Inflammatory macrophage treated with lipopolysaccharide for 4 hours (primary cell): ENCODE measurements at places on chromosomes 3 and 15.

- no peak for DNase-seq
Measured at GRCh38 chr3:169669816-169670215, 6.3 kb upstream of the MECOM start.

- DNase-seq = no peak
Measured at GRCh38 chr15:83919319-83919830, 265.5 kb downstream of the ADAMTSL3 start.

DNA sequence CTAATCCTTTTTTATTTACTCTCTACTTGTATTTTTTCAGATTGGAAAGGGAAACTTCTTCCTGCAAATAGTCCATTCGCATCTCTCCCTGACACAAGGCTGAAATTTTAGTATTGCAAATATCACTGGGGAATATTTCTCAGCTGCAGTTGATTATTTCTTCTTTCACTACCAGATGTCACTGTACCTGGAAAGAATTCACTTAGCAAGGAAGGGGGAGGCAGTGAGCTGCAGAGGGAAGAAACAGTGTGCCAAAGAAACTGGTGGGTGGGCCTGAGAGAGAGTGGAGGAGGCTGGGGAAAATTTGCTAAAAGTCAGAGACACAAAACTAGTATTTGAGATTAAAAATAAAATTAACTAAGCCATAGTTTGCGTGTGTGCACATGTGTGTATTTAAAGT is 142.3 kb upstream of the STT3B start:
- DNase-seq = no peak

- no peak for DNase-seq
Measured at GRCh38 chr3:62582495-62583172, 209.3 kb upstream of the FEZF2 start.

DNA sequence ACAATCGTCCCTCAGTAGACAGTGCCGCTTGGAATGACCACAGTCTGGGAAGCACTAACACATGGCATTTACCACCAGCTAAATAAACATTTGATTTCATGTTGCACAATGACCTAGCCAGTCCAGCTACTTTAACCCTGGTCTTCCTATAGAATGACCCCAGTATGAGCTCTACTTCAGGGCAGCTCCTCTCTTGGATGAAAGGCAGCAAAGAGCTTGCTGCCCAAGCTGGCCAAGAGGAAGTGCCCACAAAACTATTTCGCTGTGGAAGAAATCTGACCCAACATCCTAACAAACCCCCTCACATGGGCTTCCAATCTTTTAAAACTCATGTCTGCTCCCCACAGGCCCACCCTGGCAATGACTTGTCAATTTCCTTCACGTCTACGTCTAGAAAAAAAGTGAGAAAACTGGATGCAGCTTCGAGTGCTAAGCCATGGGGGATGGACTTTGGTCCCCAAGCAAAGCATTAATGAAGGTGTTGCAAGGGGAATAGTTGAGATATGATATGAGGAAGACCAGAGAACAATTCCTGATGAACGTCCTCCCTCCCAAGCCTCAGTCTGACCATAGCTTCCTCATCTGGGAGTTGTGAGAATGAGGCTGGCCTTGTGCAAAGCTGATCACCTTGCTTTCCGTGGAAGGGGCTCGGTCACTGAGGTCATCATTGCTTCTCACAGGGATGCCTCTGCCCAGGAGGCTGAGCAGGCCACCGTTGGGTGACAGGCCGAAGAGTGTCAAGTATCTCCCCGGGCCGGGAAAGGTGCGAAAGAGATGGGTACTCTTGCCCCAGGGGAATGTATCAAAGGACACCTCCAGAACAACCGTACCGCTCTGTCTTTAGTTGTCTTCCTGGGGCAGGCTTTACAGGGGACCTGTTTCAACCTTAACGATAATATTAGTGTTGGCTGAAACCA is 964 bp downstream of the SLC25A20 start:
- peak; percentile 26 for DNase-seq

DNA sequence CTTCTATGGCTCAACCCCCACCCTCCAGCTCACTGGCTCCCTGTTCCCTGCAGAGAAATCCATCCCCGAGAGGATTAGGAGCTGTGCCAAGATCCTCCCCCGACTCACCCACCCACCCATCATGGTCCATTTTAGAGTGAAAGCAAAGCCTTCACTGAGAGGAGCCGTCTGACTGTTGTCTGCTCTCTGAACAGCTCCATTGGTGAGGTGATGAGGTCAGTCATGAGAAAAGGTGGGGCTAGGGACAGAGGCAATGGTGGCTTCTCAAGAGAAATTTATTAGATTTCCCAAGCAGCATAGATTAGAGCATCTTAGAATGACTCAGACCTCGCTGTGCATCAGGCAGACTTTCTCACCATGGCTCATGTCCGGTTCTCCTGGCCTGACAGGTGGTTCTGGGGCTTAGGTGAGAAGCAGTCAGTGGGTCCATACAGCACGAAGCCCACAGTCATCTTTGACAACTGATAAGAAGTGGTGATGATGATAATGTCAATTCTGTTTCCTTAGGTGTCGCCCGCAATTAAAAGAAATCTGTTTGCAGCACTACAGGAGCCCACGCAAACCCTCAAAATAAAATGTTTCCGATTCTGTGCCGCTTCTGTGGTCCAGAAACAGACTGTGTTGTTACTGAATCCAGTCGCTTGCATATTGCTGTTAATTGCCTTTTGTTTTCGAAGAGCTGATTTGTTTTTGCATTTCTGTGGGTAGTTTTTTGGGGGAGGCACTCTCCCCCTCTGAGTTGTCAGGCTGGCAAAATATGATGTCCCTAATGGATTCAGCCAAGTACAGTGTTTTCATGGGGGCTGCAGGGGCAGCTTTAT is 24.8 kb upstream of the RHO start:
- no peak for DNase-seq

DNA sequence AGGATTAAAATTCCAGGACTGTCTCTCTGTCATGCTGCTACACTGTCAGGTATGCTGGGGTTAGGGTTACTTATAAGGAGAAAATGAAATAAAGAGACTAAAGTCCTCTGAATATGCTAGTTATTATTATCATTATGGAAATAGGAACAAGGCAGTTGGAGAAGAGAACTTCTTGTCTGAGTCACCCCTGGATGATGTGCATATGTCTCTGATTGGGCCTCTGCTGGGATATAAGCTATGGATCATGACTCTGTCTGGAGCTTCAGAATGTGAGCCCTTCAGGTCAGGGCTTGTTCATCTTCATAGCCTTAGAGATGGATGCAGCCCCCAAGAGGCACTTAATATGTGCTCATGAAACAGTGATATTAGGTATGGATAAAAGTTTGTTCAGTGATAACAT is 569.6 kb downstream of the EPHB1 start:
- no peak for DNase-seq

- no peak for DNase-seq
Measured at GRCh38 chr15:61115679-61116078, 113.4 kb downstream of the RORA start.

DNA sequence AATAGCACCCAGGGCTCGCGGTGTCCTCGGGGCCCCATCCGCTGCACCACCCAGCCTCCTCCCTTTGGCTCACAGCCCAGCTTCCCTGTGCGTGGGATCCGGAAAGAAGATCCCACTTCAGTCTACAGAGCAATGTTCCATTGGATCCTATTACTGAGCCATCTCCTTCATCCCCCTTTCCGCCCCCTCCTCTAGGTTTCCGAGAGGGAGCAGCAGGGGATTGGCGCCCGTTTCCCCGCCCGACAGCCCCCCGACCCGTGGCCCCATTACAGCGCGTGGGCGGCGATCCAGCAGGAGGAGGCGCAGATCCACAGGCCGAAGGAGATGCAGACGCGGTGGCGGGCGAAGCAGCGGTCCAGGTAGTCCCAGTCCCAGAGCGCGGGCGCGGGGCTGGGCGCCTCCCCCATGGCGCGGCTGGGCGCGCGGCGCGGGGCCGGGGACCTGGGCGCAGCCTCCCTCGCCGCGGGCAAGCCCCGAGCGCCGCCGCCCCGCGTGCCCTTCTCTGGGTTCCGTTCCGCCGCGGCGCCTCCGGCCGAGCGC is 340 bp downstream of the TMEM44 start:
- peak; percentile 23 for DNase-seq

- DNase-seq = no peak
Measured at GRCh38 chr3:73433687-73434086, 191.1 kb downstream of the PDZRN3 start.

DNA sequence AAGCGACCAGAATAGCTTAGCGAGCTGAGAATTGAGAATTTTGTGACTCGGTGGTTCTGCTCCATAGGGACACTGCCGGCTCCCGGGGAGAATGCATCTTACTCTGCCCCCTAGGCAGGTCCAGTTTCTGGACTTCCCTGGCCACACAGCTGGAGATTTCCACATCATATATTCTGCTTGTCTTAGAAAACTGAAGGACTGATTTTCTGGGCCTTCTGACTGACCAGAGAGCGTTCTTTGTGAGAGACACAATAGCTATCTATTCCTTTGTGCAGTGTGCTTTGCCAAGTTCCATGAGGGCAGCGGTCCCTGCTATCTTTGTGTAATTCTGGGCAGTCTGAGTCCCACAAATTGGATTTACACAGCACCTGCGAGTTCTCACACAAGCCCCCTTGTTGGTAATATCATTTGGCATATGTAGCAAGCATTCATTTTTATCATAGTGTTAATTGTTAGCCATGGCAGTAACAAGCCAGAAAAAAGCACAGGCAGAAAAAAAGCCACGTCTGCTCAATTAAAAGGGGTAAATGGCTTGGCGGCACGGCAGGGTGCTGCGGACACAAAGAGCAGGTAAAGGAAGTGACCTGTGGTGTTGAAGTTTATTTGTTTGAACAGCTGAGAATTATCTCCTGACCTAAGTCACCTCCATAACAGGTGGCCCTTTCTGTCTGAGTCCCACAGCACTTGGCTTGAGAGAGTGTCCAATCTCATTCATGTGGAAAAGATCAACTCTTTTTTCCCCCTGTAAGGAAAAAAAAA is 688.7 kb downstream of the TUSC7 start:
- no peak for DNase-seq

DNA sequence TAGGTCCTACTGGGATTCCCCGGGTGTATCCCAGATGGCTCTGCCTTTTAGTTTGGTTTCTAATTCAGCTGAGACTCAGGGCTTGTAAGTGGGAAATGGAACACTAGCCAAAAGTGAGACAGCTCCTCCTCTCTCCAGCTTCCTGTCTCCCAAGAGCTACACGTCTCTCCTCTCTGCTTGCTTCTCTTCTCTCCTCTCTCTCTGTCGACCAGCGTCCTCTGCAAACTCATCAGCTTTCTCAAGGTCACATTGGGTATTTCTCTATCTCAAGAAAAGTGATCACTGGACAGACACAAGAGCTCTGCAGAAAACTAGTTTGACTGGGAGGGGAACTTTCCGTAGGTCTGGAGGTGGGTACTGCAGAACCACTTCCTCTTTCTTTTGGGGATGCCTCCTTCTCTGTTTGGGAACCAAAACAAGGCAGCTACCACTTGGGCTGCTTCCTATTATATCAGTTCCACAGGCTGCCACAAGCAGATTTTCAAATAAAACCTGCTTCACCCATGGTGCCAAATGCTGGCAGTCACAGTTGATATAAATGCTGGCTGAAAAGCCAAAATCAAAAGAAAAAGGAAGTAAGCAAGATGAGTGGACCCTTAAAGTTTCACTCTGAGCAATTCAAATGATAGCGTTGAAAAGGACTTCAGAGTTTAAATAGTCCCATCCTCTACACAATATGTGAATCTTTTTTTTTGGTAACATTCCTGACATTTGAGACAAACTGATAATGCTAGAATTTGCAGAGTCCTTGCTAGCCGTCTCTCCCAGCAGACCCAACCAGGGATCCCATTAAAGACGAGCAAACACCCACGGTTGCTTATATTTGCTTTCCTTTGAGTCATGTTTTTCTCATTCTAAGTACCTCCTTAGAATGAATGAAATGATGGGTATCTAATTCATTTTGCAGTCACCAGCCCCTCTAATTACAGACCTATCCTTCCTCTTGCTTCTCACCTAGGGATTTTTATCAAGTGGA is 7.2 kb upstream of the DYNC1LI1 start:
- DNase-seq = peak; percentile 82

GRCh38 chr3:141288336-141288990 is 56.8 kb downstream of the PXYLP1 start:
- DNase-seq = peak; percentile 85

DNA sequence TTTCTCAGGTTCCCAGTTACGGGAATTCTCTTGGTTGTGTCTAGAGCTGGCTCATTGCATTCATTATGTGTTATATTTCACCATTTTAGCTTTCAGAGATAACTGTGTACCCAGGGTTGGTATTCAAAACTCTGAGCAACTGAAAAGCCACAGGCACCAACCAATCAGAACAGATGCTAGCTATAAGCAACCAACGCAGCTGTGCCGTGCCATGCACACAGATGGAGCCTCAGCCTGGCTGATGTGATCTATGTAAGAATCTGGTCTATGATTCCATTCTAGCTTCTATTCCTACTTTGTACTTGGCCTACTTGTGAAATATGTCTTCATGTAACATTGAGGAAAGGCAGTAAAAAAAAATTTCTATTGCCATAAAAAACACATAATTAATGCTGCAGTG is 95.0 kb upstream of the CCDC80 start:
- no peak for DNase-seq

DNA sequence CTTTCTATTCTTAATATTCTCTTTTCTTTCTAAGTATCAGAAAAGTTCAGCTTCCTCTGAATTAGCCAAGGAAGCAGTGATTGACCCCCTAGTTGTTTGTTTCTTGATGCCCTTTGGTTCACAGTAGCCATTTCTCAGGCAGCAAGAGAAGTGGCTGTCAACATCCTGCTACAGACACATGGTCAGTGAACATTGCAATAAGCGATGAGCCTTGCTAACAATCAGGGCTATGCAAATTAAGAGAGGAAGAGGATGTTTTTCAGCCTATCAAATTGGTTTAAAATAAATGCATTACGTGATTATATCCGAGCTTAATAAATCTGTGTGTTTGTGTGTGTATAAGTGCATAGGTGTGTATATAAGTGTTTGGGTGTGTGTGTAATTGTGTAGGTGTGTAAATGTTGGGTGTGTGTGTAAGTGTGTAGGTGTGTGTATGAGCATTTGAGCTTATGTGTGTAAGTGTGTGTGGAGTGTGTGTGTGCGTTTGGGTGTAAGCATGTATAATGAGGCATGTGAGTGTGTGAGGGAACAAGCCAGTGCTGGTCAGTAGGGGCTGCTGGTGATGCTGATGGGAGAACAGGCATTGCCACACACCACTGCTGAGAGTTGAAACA is 78.1 kb upstream of the XCR1 start:
- DNase-seq = peak; percentile 59
